EL (cell line): ENCODE measurements at places on chromosomes 5 and 9.

DNA sequence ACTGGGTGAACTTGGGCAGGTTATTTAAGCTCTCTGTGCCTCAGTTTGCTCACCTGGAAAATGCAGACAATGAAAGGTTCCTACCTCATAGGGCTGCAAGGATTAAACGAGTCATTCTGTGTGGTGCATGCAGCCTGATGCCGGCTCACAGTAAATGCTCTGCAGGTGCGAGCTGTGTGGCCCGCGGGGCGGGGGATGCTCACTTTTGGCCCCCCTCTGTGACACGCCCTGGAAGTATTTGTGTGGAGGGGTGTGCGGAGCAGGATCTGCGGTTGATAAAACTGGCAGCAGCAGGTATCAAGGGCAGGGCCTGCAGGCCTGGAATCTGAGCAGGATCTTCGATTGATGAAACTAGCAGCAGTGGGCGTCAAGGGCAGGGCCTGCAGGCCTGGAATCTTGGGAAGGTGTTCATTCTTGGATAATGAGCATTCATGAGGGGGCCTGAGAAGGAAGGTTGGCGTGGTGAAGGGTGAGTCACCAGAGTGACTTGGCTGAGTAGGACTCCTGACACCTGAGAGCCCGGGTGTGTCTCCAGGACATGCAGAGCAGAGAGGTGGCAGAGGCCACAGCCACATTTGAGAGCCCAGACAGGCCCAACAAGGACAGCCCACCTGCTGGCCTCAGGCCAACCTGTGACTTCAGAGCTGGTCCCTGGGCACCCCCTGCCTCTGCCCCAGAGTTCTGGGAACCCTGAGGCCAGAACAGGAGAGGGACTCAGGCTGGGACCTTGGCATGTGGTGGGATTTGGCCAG is 11.9 kb downstream of the UNC5A start:
- no peak for DNase-seq

DNA sequence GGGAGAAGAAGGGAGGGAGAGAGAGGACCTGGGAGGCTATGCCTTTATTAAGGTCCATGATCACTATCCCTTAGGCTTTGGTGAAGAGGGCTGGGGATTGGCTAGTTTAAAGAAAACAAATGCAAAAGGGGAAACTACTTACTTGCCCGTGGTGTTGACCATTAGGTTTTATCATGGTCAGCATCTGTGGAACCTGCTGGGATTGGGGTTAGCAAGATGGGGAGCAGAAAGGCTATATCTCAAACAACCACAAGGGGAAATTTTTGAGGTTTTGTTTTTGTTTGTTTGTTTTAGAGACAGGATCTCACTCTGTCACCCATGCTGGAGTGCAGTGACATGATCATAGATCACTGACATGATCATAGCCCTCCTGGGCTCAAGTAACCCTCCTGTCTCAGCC is 9.0 kb upstream of the RAD23B start:
- no peak for DNase-seq

DNA sequence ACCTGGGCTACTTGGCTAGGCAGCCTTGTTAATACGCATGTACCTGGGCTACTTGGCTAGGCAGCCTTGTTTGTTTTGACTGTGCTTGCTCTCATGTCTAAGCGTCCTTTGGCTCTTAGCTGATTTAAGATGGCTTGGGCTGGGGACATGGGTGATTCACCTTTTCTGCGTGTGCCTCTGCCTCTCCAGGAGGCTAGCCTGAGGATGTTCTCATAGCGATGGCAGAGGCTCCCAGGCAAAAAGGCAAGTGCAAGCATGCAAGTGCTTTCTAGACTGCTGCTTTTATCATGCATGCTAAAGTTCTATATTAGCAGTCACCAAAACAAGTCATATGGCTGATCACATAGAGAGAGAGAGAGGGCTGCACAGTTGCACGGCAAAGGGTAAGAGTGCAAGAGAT is 300.5 kb downstream of the IRX1 start:
- no peak for DNase-seq

GRCh38 chr9:127913682-127914081 is 3.2 kb downstream of the ST6GALNAC4 start:
- DNase-seq: no peak

GRCh38 chr5:102663749-102664530 is 91.2 kb upstream of the PAM start:
- DNase-seq: peak; percentile 31

DNA sequence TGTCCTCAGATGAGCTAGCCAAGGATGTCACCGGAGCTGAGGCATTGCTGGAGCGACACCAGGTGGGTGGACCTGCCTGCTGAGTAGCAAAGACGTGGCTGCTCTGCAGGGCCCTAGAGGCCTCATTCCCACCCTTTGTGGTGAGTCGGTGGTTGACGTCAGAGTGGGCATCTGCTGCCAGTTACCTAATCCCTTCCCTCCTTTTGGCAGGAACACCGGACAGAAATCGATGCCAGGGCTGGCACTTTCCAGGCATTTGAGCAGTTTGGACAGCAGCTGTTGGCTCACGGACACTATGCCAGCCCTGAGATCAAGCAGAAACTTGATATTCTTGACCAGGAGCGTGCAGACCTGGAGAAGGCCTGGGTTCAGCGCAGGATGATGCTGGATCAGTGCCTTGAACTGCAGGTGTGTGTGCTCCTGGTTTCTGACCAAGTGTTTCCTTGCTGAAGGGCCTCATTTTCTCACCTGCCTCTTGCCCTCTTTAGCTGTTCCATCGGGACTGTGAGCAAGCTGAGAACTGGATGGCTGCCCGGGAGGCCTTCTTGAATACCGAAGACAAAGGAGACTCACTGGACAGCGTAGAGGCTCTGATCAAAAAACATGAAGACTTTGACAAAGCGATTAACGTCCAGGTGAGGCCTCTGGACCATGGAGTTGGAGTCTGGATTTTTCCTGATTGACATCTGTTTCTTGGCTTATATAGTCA is 48.9 kb downstream of the DYNC2I2 start:
- DNase-seq: no peak

DNA sequence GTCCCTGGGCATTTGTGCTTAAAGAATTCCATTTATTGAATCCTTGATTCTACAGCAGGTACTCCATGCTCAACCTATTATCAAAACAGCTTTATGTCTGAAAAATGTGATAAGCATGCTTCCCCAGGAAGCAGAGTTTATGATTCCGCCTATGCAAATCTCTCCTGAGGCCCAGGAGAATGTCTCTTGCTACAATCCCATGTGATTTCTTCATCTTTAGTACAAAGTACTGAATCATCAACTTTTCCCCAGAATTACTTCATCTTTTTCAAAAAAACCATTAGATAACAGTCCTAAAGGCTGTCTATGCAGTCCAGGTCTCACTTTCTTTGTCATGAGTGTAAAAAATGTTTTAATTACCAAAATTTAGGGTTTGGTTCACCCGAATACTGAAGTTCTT is 130.2 kb upstream of the ADAMTSL1 start:
- DNase-seq: no peak

DNA sequence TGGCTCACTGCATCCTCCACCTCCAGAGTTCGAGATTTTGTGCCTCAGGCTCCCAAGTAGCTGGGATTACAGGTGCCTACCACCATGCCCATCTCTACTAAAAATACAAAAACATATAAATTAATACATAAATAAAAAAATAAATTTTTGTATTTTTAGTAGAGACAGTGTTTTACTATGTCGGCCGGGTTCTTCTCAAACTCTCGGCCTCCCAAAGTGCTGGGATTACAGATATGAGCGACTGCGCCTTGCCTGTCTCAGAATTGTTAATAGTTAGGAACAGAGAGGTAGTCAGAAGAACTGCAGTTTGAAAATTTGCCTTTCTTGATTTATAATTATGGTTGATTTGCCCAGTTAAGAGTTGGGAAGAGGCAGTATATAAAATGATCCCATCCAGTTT is 2.8 kb downstream of the ATP6V1G1 start:
- no peak for DNase-seq

- DNase-seq: no peak
These were observed 122.3 kb upstream of the KIF2A start for GRCh38 chr5:62183727-62184126.

- DNase-seq: no peak
These were observed 400.5 kb downstream of the SPOCK1 start for GRCh38 chr5:137098663-137099062.

GRCh38 chr9:102044133-102044532 is 305.7 kb upstream of the GRIN3A start:
- DNase-seq: no peak

GRCh38 chr5:126449751-126450271 is 26.6 kb downstream of the GRAMD2B start:
- DNase-seq: peak; percentile 78

GRCh38 chr9:84667571-84668195 is 1.8 kb upstream of the NTRK2 start:
- DNase-seq: peak; percentile 8

DNA sequence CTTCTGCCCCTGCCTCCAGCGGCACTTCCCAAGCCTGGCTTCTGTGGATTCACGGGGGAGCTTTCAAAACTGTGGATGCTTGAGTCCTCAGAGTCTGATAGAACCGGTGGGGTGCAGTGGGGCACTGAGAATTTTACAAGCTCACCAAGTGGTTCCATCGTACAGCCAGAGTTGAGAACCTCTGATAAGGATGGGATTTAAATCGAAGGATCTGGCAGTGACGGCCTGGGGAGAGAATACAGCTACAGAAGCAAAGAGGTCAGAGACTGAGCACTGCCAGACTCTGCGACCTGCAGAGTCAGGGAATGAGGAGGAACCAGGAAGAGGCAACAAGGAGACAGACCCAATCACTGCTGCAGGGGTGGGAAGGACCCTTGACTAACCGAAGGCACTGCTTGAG is 124.6 kb upstream of the BOD1 start:
- DNase-seq: no peak

- no peak for DNase-seq
These were observed 65.5 kb downstream of the GNG10 start for GRCh38 chr9:111726949-111727348.

GRCh38 chr9:87593359-87593980 is 95.8 kb downstream of the DAPK1 start:
- DNase-seq: no peak

GRCh38 chr9:22238809-22239684 is 207.6 kb upstream of the DMRTA1 start:
- DNase-seq: peak; percentile 68

- peak; percentile 56 for DNase-seq
These were observed 80.6 kb downstream of the RAD23B start for GRCh38 chr9:107363516-107364152.

GRCh38 chr9:82363682-82364081 is 375.1 kb downstream of the SPATA31D1 start:
- no peak for DNase-seq

- peak; percentile 71 for DNase-seq
These were observed 16.0 kb upstream of the JADE2 start for GRCh38 chr5:134509308-134510040.

DNA sequence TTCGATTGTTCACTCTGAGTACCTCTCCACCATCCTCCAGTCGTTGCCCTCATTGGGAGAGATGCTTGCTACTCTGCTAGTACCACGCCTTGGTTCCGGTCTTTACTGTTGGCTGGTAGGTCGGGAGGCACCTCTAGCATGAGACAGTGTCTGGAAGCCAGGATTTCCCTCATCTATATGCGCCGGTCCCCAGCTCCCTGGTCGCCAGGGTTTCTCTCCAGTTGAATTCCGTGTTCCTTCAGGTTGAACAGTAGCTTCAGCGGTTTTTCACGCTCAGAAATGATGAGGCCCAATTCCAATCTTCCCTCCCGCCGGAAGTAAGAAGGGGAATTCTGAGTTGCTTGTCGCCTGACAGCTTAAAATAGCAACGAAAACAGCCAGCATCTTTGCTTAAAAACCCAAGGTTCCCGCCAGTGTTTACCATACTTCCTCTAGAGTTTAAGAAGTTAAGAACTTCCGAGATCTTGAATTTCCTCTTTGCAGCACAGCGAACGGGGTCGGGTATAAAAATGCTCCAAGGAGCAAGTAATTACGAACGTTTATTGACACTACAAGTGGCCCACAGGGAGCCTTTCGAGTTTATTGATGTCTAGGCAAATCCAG is 1.3 kb upstream of the ST8SIA4 start:
- DNase-seq: no peak

GRCh38 chr5:75190227-75190626 is 46.5 kb downstream of the ANKRD31 start:
- no peak for DNase-seq

- peak; percentile 20 for DNase-seq
These were observed 247.0 kb downstream of the AOPEP start for GRCh38 chr9:94973451-94973941.

GRCh38 chr5:33174383-33174782 is 266.4 kb upstream of the TARS1 start:
- no peak for DNase-seq

DNA sequence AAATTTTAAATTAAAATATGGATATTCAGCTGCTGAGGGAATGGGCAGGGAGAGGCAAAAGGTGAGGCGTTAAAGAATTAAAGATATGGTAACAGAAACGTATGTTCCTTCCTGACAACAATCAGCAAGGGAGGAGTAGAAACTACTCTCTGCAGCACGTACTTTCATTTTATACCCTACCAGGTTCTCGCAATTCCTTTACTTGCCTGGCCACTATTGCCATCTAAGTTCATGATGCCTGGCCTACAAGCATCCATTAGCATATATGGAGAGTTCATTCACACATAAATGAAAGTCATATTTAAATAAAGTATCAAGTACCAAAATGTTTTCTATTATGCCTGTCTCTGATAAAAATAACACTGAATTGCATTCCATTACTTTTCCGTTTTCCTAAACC is 125.1 kb downstream of the BNC2 start:
- DNase-seq: no peak

- DNase-seq: no peak
These were observed 164.2 kb downstream of the MEF2C start for GRCh38 chr5:88718736-88719135.

GRCh38 chr9:133521122-133522072 is 3.4 kb downstream of the MYMK start:
- DNase-seq: no peak

GRCh38 chr5:27402828-27403227 is 364.4 kb upstream of the CDH9 start:
- DNase-seq: no peak

- DNase-seq: peak; percentile 92
These were observed 41.3 kb downstream of the PFDN1 start for GRCh38 chr5:140261403-140262171.

- peak; percentile 28 for DNase-seq
These were observed 6.3 kb upstream of the EQTN start for GRCh38 chr9:27303219-27303618.

GRCh38 chr5:6082685-6083084 is 295.7 kb downstream of the MED10 start:
- DNase-seq: no peak

- DNase-seq: no peak
These were observed 32.5 kb upstream of the GNAQ start for GRCh38 chr9:78064075-78064474.

DNA sequence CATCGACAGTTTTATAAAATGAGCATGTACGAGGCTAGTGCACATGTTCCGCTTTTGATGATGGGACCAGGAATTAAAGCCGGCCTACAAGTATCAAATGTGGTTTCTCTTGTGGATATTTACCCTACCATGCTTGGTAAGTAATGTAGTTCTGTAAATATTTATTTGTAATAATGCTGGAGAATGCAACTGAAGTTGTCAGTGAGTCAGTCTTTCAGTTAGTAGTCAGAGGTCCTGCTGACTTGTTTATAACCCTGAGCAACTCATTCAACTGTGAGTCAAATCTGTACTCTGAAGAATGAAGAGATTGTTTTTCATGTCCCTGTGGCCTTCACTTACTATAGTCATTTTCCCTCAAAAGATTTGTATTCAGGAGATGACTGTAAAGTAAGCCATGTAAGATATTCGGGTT is 28.4 kb upstream of the GPR150 start:
- peak; percentile 82 for DNase-seq

- no peak for DNase-seq
These were observed 7.5 kb downstream of the NMUR2 start for GRCh38 chr5:152397581-152397980.
